Endodermal cell (in vitro differentiated cells): ENCODE measurements at places on chromosomes 12 and 14.

DNA sequence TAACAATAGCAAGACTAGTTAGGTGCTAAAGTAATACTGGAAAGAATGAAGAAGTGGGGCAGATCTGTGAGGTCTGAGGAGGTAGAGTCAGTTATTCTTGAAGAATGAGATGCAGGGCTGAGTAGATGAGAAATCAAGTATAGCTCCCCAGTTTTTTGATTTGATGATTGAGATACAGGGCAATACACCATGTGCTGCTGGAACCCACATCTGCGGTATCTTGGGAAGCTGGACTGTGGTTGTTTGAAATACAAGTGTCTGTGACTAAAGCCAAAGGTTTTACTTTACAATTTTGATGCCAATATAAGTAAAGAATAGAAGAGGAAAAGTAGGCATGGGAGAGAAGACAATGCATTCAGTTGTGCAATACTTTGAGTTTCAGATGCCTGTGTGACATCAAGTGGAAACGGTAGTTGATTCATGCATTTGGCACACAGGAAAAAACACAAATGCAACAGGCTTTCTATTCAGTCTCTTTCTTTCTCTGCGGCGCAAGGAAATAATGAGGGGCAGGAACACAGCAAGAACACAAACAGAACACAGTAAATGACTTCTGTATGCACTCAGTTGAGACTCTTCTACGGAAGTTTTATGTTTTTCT is 190.2 kb upstream of the SLC38A2 start:
- DNase-seq: no peak

DNA sequence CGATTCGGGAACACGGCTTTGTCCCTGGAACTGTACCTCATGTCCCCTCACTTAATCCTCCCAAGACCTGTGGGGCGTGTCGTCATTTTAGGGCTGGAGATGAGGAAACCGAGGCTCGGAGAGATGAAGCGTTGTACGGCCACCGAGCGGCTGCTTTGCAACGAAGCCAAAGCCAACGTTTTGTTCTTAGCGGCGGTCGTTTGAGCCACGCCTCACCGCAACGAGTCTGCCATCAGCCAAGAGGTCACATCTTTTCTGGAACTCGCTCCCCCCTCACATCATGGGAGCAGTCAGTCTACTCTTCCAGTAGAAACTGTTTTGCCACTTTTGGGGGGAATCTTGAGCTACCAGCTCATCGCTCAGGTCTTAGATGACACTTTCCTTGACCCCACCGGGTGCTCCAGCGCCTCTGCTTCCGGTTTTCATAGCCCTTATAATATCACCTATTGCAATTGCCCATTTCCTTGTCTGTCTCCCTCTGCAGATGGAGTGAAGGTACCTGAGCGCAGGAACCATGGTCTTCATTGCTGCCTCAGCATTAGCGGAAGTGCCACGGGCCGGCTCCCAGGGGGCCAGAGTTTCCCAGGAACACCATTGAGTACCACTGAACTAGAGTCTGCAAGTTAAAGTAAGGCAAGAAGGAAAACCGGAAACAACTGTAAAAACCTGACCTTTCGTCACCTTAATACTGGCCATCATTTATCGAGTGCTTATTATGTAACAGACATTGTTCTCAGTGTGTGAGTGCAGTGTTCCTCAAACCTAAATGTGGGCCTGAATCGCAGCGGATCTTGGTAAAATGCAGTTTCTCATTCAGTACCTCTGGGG is 19.6 kb downstream of the NINJ2 start:
- DNase-seq: peak; percentile 59

DNA sequence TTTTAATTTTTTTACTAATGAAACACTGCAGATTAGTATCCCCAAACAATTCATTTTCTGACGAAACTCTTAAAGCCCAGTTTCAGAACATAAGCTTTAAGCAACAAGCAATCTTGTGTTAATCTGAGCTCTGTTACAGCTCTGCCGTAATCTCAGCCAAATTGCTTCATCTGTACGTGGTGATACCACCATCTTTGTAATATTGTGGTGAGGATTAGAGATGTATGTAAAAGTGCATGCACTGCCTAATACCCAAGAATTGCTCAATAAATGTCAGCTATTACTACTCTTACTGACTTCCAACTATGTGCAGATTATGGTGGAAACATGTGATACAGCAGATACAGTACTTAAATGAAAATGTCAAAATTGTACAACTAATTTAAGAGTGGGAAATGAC is 1.8 kb downstream of the AKAP5 start:
- DNase-seq: no peak

DNA sequence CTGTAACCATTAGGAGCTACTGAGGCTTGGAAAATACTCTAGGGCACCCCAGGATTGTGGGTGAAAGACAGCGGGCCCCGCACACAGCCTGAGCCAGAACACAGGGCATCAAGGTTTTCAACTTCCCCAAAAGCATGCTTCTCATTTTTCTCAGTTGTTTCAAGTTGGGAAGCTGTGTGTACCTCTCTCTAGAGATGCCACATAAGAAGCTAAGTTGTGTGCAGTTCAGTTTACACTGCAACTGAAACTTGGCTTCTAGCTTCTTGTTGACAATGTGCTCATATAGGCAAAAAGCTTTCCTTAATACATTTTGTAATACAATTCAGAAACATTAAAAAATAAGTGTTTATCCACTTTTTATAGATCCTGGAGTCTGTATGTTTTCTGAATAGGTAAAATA is 88.1 kb upstream of the PTPRR start:
- DNase-seq: no peak

GRCh38 chr14:35400648-35401421 is 3.7 kb downstream of the NFKBIA start:
- DNase-seq: peak; percentile 46

DNA sequence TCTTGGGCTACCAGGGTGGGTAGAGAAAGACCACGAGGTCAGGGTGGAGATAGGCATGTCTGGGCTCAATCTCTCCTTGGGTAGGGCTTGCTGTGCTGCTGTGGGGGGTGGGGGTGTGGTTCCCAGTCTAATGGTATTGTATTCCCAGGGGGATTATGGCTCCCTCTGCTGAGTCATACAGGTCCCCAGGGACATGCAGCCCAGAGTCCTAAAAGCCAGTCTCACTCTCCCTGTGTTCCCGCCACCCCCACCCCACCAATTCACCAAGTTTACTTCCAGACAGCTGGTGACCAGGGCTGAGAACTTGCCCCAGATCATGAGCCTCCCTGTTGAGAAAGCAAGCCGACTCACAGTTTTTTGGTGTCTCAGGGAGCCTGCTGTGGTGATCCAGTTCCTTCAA is 367.6 kb downstream of the C12orf75 start:
- DNase-seq: peak; percentile 90

GRCh38 chr14:104878582-104878981 is 13.5 kb downstream of the CEP170B start:
- no peak for DNase-seq

GRCh38 chr14:74491956-74492775 is 939 bp downstream of the NPC2 start:
- DNase-seq: peak; percentile 68

DNA sequence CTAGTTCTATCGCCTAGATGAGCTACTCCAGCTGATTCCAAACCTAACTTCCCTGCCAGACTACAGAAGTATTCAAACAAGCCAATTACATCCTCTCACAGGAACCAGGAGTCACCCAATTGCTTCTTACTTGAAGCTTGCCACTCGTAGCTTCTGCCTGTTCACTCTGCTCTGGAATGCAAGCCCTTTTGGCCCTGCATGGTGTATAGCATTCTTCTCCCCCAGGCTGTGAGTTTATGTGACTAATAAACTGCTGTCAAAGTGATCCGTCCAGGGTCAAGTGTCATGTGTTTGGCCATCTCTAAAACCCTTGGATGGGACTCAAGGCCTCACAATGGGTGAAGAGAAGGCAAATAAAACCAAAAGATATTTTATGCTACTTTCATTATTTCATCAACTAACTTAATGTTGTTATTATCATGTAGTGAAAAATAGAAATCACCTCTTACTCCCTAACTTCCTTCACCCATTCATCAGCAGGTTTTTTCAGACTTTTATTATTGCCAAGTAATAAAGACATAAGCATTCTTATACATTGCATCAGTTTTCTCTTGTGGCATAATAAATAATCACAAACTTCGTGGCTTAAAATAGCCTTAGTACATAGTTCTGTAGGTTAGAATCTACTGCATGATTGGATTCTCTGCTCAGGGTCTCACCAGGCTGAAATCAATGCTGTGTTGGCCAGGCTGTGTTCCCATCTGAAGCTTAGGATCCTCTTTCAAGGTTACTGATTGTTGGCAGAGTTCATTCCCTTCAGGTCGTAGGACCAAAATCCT is 1981.7 kb upstream of the FLRT2 start:
- DNase-seq: no peak

DNA sequence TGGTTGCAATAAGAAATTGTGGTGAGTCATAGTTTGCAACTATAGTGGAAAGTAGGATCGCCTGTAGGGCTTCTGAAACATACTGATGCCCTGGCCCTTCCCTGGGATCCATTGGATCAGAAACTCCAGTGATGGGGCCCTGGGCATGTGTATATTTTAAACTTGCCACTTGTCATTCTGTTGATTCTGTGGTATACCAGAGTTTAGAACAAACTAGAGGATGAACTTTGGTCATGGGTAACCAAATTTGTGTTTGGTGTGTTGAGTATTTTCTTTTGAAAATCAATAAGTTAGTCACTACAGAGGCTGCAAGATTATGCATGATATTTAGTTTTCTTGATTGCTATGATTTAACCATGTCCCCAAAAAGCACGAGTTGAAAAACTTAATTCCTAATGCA is 142.2 kb downstream of the SLC15A5 start:
- DNase-seq: no peak

- no peak for DNase-seq
Measured at GRCh38 chr12:13062669-13063068, 18.5 kb downstream of the FAM234B start.

DNA sequence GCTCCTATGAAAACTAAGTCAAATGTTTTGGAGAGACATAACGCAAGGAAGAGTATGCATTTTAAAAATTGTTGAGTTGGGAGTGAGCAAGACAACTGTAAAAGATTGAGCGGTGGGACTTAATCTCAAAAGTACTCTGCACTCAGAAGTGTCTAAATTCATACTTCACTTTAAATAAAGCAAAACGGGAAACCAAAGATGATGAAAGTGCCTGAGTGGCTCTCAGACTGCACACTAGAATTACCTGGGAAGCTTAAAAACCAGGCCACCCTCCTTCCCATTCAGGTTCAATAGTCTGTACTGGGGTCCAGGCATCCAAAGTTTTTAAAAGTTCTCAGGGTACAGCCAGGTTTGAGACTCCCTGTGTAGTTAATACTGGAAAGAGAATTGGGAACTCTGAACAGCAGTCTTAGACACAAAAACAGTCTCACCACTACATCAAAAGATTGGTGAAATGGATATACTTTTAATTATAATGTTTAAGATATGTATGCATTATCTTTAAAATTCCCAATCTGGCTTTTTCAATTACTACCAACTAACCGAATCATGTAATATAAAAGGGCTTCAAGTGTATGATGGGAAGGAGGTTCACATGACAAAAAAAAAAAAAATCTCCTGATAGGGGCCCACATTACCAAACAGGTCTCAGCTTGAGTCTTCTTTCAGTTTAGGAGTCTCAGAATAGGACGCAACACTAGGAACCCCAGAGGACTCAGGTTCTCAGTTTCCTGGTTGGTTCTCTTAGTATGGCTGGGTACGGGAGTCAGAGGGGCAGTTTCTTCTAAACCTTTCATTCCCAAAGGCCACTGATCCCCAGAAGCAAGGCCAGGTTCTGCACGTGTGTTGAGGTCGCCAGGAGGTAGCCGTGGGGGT is 1.0 kb downstream of the HOMEZ start:
- no peak for DNase-seq

- DNase-seq: no peak
Measured at GRCh38 chr12:56014205-56014604, 6.6 kb upstream of the IKZF4 start.

GRCh38 chr14:92704036-92704804 is 44.2 kb downstream of the LGMN start:
- DNase-seq: no peak
